Naive thymus-derived CD4-positive, alpha-beta T cell (primary cell): ENCODE measurements at places on chromosomes 12 and 14.

DNA sequence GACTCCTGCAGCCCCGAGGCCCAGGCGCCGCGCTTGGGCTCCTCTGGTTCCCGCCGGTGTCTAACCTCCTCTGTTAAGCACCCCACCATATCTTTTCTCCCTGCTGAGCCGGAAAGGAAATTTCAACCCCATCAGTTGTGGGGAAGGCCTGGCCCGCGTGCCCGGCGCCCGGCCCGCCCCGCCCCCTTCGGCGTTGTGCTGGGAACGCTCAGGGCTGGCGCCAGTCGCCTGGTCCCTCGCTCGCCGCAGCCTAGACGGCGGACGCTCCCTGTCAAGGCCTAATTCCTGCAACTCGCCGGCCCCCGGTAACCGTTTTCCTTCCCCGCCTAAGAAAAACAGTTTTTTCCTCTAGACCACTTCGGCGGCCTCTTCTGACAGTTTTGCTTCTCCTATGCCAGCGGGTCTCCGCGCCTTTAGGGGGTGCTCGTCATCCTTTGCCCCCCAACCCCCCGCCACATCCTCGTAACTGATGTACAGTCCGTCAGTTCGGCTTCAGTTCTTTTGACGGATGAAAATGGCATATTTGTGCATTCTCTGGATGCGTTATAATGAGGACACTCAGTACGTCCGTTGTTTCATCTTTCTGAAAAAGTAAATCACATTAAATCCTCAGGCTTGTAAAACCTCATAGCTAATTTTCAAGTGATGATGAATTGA lies 506 bp upstream of the NAP1L1 start:
- no peak for DNase-seq

- peak; percentile 90 for DNase-seq
Observed at GRCh38 chr12:6461401-6462233, 8.9 kb downstream of the VAMP1 start.

GRCh38 chr12:113315358-113315757 lies 19.6 kb downstream of the SLC8B1 start:
- no peak for DNase-seq

DNA sequence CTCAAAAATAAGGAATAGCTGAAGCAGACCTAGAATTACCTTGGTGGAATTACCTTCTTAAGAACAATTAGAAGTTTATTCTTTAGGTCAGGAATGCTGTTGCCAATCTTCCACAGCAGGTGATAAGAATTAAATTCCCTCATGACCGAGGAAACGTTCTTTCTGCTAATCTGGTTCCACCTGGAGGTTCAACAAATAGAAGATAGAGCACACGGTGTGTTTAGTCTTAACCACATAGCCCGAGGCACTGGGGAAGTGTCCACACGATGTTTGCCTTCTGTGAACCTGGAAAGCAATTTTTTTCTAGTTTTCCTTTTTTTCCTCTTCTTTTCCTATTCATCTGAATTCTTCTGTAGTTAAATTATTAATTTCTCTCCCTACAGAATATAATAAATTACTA lies 906.9 kb downstream of the NRXN3 start:
- DNase-seq: no peak

DNA sequence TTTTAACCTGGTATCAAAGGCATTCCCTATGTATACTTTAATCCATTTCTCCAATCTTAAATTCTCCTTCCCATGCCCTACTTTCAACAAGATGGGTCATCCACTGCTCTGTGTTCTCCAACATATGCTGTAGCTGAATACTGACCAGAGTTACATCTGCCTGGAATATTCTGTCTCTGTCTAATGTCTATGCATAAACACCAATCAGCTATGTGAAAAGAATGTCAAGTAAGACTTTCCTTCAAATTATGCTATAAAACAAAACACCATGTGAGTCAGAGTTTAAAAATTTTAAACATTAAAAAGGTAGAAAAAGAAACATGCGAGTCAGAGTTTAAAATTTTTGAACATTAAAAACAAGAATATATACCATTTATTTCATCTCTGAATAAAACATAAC lies 19.3 kb downstream of the NT5DC3 start:
- DNase-seq: no peak

GRCh38 chr12:80815351-80815750 lies 98.6 kb downstream of the MYF5 start:
- DNase-seq: no peak

- no peak for DNase-seq
Observed at GRCh38 chr12:110246636-110247339, 34.3 kb upstream of the ATP2A2 start.

GRCh38 chr12:44889162-44889561 lies 13.0 kb upstream of the NELL2 start:
- DNase-seq: no peak

- DNase-seq: no peak
Observed at GRCh38 chr12:125734137-125734536, 668.9 kb downstream of the AACS start.

GRCh38 chr12:133129368-133130037 lies 571 bp downstream of the ZNF891 start:
- DNase-seq: no peak

GRCh38 chr14:34874386-34875030 lies 652 bp downstream of the BAZ1A start:
- DNase-seq: peak; percentile 59
